ENCODE measurements at places on chromosomes 4 and X.
A peak's percentile ranks its signal among the peaks of the same experiment; 100 is the strongest.

DNA sequence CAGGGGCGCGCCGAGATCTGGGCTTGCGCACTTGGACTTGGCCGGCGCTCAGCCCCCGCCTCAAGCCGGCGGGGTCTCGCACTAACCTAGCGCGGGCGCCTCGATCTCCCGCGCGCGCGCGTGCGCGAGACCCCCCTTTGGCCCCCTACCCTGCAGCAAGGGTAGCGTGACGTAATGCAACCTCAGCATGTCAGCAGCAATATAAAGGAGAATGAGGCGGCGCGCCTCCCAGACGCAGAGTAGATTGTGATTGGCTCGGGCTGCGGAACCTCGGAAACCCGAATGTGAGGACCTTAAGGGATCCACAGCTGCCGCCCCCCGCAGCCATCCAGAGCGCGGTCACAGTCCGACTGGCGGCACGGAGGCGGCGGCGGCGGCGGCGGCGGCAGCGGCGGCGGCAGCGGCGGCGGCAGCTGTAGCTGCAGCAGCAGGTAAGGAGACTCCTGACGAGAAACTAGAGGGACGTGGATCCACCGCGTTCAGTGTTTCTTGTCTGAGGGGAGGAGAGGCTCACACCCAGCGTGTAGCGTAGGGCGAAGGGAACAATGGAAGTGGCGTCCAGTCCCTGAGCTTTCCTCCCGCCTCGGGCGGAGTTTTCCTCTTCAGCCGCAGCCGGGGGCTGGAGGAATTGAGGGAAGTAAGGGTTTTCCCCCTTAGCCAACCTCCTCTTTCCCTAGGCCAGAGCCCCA is at the start of the genes SATL1 and ZNF711:
TSS of gene SATL1 (minus strand) at position 19 of the 689 bp plus-strand sequence. CDS start 134,811 bp downstream, outside the sequence.
TSS of gene ZNF711 (plus strand) at position 231 of the 689 bp plus-strand sequence. CDS start 3,582 bp downstream, outside the sequence.
- no peak for DNase-seq

GRCh38 chr4:90007494-90008167 is 113.0 kb downstream of the MMRN1 start:
- no peak for DNase-seq

DNA sequence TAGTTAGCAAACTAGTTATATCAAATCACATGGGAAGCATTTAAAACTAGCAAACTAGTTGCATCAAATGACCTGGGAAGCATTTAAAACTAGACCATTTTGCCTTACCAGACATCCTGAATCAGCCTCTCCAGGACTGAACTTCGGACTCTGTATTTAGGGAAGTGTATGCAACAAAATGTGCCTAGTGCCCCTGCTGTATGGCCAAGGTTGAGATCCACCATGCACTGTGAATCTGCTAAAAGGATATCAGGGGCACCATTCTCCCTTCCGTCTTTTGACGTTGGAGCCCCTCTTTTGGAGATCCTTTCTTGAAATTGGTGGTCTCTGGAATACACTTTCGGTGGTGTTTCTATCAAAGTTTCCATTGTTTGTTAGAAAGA is 49.5 kb downstream of the CCNI start:
- DNase-seq: no peak

DNA sequence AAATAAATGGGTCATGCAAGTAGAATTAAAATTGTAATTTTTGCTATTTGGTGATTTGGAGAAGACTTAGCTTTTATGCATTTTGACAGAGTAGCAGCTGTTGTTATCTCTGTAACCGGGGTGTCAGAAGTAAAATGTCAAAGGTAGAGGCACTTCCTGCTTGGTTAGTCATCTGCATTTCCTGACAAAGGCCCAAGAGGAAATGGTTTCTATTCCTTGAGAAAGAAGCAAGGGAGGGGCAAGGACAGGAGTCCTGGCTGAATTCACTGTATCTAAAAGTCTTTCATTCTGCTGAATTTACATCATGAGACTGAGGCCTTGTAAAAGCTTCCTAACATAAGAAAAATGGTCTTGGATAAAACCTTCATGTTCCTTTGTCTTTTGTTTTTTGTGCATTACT is 550.9 kb upstream of the BOD1L1 start:
- DNase-seq: no peak

DNA sequence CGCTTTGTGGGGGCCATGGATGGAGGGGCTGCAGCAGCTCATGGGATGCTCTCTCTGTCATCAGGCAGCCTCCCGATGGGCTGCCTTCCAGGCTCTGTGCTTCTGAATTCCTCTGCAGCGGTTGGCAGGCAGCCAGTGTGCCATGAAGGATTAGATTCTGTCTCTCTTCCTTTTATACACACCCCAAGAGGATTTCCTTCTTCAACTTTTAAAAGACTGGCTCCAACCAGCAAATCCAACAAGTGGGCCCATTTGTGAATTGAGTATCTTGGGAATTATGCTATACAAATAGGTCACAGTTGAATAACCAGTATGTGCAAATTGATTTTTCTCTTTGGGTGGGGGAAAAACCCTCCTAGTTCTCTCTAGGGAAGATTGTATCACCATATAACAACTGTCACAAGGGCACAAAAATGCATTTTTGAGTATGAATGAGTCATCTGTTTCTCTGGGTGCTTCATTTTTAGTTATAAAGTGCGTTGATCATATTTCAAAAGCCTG is 96.8 kb upstream of the FAT1 start:
- DNase-seq: no peak

DNA sequence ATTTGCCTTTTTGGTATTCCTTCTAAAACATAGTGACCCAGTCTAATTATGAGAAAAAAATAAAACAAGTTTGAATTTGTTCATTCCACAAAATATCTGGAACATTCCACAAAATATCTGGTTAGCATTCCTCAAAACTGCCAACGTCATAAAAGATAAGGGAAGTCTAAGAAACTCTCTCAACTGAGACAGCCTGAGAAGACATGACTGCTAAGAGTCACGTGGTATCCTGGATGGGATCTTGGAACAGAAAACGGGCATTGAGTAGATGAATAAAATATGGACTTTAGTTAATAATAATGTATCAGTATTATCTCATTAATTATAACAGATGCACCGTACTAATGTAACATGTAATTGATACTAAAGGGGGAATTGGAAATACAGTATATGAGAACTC is 280.9 kb downstream of the ARAP2 start:
- no peak for DNase-seq

DNA sequence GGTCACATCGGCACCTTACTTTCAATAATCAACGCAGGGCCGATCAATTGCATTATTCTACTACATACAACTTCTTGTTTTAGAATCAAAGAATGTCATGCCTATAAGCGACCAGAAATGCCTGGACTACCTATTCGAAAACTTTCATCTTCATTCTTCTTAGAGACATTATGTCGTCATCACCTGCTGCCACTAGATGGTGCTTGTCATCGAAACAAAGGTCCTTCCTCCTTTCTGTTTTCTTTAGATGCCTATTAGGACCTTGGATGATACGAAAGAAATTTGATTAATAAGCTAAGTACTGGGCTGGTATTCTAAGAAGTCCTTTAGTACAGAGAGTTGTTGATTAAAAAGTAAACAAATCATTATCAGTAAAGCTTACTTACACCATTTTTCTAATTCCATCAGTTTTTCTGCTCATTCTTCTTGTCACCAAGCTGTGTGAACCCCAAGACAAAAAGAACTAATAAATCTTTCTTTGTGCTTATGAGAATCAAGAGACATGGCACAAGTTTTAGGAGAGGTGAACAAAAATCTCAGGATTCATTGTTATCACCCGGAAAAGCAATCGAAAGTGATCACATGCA is 154.5 kb upstream of the SLC4A4 start:
- peak; percentile 4 for DNase-seq

- no peak for DNase-seq
These were observed 23.2 kb downstream of the TAPT1 start for GRCh38 chr4:16203083-16203482.

DNA sequence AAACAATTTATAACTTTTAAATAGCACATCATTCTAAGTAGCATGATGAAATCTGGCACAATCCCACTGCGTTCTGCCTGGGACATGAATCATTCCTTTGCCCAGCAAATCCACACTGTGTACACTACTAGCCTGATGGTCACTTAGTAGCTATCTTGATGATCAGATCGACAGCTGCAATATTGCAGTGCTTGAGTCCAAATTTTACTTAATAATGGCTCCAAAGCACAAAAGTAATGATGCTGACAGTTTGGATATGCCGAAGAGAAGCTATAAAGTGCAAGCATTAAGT is 86.6 kb upstream of the NPNT start:
- DNase-seq: no peak

- DNase-seq: no peak
These were observed 341.4 kb upstream of the NOCT start for GRCh38 chr4:138674209-138674608.

DNA sequence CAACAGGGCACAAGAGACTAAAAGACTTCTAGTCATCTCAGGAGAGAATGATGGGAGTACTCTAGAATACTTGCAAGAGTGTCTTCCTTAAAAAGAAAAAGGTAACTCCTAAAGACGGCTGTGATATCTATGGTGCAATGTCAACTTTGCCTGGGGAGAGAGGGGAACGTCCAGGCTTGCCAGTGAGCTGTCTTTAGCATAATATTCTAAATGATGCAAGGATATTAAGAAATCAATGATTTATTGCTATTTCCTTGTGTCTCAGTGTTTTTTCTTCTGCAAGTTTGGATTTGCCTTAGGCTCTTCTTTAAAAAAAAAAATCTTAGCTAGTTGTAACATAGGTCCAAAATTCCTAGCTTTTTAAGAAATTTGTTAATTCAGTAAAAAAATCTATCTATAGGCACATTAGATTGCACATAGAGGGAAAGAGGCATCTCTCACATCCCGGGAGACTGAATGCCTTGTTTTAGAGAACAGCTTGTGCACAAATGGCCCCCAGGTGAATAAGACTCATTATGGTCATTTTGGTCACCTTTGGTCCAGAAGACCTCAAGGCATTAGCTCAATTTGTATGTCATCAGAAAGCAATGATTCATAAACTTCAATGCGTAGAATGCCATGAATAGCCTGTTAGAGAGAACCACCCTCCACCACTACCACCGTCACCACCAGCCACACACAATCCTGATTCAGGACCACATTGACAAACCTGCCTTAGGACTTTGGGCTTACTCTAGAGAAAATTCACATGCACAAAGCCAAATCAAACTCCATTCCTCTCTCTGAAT is 104.1 kb downstream of the PALLD start:
- no peak for DNase-seq

GRCh38 chr4:10442976-10443375 is 14.2 kb downstream of the ZNF518B start:
- DNase-seq: no peak

DNA sequence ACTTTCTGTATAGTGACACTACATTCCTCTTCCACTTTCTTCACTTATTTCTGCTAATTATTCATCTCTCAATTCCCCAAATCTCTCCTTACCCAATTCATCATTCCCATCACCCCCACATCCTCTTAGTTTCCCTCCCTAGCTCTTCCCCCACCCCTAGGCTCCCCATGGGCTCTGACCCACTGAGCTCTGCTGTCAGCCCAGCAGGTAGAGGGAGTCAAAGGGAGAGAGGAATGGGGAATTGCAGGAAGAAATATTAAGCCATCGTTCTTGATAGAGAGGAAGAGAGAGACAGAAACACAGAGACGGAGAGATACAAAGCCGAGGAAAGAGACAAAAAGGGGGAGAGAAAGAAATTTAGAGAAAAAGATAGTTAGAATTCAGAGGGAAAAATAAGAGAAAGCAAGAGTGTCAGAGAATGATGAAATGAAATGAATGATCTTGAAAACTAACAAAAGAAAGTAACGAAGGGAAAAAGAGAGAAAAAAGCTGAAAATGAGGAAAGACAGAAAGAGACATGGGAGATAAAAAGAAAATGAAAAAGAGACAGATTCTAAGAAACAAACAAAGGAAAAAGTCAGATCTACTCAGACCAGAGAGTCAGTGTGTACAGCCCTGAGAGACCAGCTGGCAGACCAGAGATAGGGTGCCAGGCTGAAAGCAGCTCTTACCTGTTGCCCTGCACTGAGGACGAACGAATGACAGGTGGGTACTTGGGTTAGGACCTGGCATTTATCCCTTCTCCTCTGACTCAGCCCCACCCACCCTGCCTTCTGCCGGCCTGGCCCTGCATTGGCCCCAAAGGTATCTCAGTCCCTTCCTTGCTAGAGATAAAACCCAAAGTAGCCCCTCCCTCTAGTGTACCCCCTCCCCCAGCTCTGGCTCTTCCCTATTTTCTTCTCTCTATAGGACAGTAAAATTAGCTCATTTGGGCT is at the start of gene ALAS2:
TSS of gene ALAS2 (minus strand) at position 707 of the 935 bp plus-strand sequence. CDS start 4,977 bp downstream, outside the sequence.
- no peak for DNase-seq

DNA sequence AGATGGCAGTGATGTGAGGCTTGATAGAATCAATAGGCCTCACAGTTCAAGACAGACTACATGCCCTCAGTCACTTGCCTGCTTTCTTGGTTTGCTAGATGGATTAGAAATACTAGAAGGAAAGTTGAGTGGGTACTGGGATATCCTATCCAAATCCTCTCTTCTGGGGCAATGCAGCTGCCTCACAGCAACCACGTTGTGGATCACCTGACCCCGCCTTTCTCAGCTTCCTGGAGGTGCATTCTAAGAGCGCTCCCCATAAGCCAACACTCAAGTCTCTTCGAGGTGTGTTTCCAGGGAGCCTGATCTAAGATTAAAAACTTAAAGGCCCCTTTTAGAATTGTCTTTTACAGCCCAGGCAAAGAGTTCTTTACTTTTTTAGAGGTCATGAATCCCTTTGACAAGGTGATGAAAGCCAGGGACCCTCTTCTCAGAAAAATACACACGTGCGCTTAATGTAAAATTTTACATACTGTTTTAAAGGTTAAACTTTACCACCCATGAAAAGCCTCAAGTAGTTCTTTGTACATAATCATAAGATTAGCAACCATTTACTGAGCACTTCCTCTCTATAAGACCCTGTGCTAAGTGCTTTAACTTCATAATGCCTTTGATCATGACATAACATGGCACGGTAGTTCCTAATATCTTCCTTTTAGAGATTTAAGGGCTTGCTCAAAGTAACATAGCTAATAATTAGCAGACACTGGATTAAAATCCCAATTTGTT is 840 bp upstream of the RPL34 start:
- DNase-seq: no peak

- DNase-seq: no peak
These were observed 117.3 kb downstream of the DRD5 start for GRCh38 chr4:9898596-9899305.

DNA sequence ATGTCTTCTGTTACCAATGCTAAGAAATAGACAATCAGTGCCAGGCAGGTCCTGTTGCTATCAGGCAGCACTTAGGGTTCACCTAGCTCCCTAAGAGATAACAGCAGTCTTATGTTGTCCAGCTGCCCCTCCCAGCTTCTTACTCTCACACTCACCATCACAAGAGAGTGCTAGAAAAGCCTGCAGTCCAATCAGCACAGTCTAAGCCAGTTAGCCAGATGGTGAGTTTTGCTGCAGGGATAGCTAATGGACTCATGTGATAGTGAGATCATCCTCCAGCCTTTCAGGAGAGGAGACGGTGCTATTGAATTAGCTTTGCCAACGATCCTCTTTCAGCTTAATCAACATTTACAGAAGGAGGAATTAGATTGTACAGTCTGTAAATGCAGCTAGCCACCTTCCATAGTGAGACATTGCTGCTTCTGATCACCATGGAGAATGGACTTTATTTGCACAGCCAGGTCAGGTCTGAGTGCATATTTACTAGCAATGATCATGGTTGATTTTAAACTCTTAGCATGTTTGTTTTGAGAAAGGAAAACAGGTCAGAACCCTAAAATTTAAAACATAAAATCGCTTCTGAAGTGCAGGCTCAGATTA is 438.3 kb downstream of the CENPC start:
- DNase-seq: no peak
